H1 (cell line): ENCODE measurements at places on chromosomes 16 and 17.

GRCh38 chr17:37220607-37220953 is 155.2 kb upstream of the C17orf78 start:
- no peak overlapping the region for H3K27ac ChIP-seq
- 0 out of 2 replicates have a peak, but pooled peaks cover 2% of the 10 kb centered on the region for H3K36me3 ChIP-seq
- no peak for DNase-seq

GRCh38 chr17:32388613-32389459 is 38.9 kb downstream of the ZNF207 start:
- no peaks in the 10 kb centered on the region for H3K36me3 ChIP-seq
- no peaks in the 10 kb centered on the region for H3K4me1 ChIP-seq
- no peak overlapping the region for H3K27ac ChIP-seq
- H3K4me3 ChIP-seq, result no peak overlapping the region
- DNase-seq, result no peak

DNA sequence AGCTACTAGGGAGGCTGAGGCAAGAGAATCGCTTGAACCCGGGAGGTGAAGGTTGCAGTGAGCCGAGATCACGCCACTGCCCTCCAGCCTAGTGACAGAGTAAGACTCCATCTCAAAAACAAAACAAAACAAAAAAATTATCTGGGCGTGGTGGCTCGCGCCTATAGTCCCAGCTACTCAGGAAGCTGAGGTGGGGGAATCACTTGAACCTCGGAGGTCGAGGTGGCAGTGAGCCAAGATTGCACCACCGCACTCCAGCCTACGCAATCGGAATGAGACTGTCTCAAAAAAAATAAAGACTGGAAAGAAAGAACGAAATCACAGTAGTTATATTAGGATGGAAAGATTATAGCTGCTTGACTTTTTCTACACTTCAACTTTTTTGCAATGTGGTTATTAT is 18.9 kb downstream of the COG1 start:
- H3K27ac ChIP-seq, result no peak overlapping the region
- no peak for DNase-seq
- H3K36me3 ChIP-seq, result peaks cover 30% of the 10 kb centered on the region
- H3K4me3 ChIP-seq, result no peak overlapping the region
- H3K27me3 ChIP-seq, result no peaks in the 10 kb centered on the region
- H3K4me1 ChIP-seq, result no peaks in the 10 kb centered on the region; the same call in 1 of the 2 replicates

DNA sequence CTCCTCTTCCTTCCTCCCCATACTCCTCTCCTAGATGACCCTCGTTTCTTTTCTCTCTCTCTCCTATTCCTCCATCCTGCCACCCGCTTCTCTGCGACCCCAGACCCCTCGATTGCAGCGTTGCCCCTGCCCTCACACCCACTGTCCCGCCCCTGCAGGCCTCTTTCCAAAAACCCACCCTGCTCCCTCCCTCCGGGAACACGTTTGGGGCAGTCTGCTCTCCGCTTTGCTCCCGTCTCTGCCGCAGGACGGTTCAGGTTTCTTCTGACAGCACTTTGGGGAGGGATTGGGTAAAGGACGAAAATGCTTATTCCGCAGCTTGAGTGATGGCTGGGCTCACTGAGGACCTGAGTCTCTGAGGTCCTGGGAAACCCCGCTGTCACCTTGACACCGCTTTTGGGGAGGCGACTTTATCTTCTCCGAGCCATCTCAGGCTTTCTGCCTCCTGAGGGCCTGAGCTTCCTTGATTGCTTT is 690 bp downstream of the NDE1 start:
- H3K36me3 ChIP-seq, result no peaks in the 10 kb centered on the region
- no peaks in the 10 kb centered on the region for H3K27me3 ChIP-seq
- H3K4me1 ChIP-seq, result peaks cover 3% of the 10 kb centered on the region; the same call in 1 of the 2 replicates
- H3K4me3 ChIP-seq, result peak overlapping the region; percentile 84
- no peak for DNase-seq
- no peak overlapping the region for H3K27ac ChIP-seq

- no peak overlapping the region for H3K27ac ChIP-seq
Measured at GRCh38 chr17:1648173-1648962, 1.3 kb downstream of the RILP start.

DNA sequence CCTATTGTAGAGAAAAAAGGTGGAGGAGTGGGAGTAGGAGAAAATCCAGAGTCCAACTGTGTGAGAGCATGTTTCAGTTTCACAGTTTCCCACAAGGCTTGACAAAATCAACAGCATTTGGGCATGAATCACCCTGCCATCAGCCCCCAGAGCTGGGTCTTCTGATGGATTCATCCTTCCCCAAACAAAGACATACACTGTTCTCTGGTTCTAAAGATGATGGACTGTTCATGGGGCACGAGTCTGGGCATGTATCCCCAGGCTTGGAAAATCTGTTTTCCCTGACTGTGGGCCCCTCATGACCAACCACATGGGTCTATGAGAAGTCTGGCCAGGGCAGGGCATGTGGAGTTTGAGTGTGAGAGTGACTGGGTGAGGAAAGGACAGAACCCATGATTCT is 210.4 kb upstream of the IRX5 start:
- H3K4me1 ChIP-seq, result no peaks in the 10 kb centered on the region
- H3K27ac ChIP-seq, result no peak overlapping the region
- no peak overlapping the region for H3K4me3 ChIP-seq
- H3K27me3 ChIP-seq, result no peaks in the 10 kb centered on the region

DNA sequence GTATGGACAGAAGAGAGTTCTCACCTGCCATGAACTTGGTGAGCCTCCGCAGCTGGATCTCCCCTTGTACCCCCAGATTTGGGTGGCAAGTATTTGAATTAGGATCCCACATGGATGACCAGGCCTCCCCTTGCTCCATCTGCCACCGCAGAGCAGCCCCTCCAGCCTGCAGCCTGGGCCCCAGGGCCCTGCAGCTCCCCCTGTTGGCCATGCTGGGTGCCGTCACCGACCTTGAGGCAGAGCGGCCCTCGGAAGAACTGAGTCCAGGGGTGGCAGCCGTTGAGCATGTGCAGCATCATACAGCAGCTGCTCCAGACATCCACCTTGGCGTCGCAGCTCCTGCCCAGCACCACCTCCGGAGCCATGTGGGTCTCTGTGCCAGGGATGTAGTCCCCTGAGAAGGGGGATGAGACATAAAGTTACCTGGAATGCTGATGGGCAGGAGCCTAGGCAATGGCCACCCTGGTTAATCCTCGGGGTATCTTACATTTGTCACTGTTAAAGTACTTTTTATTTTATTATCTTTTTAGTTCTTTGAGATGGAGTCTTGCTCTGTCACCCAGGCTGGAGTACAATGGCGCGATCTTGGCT is 9.0 kb upstream of the SPATA32 start:
- no peaks in the 10 kb centered on the region for H3K4me1 ChIP-seq
- no peaks in the 10 kb centered on the region for H3K27me3 ChIP-seq
- H3K27ac ChIP-seq, result no peak overlapping the region
- peaks cover 10% of the 10 kb centered on the region for H3K36me3 ChIP-seq
- no peak for DNase-seq
